T1000 (cell line): ENCODE measurements at places on chromosomes 4 and X.

- DNase-seq = no peak
Observed at GRCh38 chrX:3526731-3527130, 180.3 kb upstream of the MXRA5 start.

DNA sequence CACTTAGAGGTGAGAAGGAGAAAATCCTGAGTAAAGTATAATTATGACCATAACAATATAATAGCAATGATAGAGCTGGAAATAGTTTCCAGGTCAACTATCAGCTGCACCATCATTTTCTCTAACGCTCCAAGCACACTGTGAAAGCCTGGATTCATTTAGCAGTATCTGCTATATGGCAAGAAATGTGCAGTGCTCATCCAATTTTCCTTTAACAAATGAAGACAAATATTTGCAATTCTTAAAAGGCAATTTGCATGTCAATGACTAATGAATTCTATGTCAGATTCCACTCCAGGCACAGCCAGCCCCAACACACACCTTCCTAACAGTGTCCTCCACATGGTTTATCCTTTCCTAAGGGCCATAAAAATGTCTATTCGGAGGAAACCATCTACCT lies 12.7 kb downstream of the PRSS12 start:
- no peak for DNase-seq

DNA sequence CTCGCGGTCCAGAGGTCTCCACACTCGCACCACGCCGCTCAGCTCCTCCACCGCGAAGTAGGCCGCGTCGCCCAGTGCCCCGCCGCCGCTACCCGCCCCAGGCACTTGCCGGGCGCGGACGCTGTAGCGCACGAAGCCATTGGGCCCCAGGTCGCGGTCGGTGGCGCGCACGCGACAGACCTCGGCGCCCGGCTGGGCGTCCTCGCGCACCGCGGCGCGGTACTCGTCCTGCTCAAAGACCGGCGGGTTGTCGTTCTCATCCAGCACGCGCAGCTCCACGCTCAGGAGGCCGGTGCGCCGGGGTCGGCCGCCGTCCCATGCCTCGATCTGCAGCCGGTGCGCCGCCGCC lies 1.4 kb downstream of the DCHS2 start:
- no peak for DNase-seq

GRCh38 chr4:103052779-103053178 lies 23.8 kb downstream of the SLC9B2 start:
- no peak for DNase-seq

GRCh38 chr4:8410641-8411271 lies 29.8 kb downstream of the ACOX3 start:
- DNase-seq = peak; percentile 35

- no peak for DNase-seq
Observed at GRCh38 chrX:69305333-69306062, 140.2 kb upstream of the PJA1 start.

GRCh38 chr4:3330707-3331106 lies 37.9 kb downstream of the RGS12 start:
- no peak for DNase-seq

DNA sequence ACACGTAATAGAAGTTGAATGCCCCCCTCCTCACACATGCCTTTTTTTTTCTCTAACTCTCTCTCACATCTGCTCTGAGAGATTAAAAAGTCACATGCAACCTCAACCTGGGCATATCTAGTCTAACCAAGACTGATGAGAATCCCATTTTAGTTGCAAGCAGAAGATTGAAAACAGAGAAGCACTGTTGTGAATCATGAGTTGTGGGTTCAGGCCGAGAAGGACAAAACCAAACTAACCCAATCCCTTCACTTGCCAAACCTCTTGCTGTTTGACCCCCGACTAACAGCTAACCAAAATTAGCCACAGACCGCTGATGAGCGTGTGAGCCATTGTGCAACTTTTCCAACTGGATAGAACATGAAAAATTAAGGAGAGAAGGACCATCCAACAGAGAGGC lies 31.8 kb downstream of the CXCL1 start:
- DNase-seq = no peak
